ENCODE measurements at places on chromosomes 6 and 20.

- no peak for DNase-seq
Measured at GRCh38 chr6:16494793-16495192, 256.4 kb downstream of the GMPR start.

- peak; percentile 86 for DNase-seq
Measured at GRCh38 chr20:58619077-58619863, 31.8 kb upstream of the STX16 start.

- no peak for DNase-seq
Measured at GRCh38 chr6:24614043-24614420, 32.0 kb downstream of the KIAA0319 start.

- no peak for DNase-seq
Measured at GRCh38 chr20:2804041-2804828, 3.8 kb upstream of the CPXM1 start.

GRCh38 chr6:137351890-137352289 is 132.7 kb upstream of the IFNGR1 start:
- DNase-seq, result no peak

GRCh38 chr6:5174244-5174643 is 86.5 kb downstream of the LYRM4 start:
- DNase-seq, result no peak

GRCh38 chr6:124536842-124537191 is 425.4 kb upstream of the RNF217 start:
- no peak for DNase-seq

GRCh38 chr6:111666847-111667246 is 61.2 kb upstream of the TRAF3IP2 start:
- no peak for DNase-seq

- DNase-seq, result no peak
Measured at GRCh38 chr6:44851176-44851575, 463.7 kb downstream of the CDC5L start.

DNA sequence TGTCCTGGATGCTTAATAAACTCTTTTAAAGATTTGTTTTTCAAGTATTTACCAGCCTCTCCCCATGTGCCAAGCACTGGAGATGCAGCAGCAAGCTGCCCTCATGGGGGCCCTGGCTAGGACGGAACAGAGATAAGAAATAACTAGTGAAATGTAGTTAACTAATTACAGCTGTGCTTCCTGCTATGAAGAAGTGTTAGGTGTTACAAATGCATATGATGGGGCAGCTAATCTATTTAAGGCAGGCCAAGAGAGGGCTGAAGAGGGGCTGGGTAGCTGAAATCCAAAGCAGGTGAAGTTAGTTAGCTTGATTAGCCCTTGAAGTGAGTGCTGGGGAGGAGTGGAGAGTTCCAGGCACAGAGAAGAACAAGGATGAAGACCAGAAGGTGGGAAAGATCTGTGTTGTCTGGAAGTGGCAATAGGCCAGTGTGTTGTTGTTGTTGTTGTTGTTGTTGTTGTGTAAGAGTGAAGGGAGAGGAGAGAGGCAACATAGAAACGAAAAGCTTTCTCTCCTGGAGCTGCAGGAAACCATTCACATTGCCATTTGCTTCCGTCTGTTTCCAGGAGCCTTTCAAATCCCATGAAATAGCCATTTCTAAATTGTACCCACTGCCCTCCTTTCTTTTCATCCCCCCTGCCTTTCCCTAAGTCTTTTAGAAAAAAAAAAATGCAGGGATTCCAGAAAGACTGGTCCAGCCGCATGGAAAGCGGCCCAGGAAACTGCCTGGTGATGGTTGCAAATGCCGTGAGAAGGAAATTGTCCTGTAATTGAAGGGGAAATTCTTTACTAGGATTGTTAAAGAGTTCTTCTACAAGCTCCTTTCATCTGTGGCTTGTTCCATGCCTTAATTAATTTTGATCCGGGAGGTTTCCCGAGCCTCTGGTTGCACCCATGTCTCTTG is 119.6 kb downstream of the TFAP2C start:
- DNase-seq, result no peak

DNA sequence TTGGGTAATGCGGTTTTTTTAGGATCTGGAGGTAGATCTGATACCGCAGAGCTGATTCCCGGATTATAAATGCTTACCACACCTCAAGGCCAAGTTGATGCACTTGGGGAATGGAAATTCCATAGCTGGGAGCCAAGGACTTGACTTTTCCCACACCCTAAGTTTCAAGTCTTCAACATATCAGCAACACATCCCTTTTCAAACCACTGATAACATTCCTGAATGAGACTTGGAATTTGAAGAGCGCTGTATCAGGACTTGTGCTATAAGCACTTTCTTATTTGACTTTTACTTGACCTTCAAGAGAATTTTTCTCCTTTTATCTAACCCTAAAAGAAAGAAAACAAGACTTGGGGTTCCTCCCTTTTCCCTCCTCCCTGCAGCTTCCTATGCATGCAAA is 90.6 kb upstream of the NAA20 start:
- no peak for DNase-seq

DNA sequence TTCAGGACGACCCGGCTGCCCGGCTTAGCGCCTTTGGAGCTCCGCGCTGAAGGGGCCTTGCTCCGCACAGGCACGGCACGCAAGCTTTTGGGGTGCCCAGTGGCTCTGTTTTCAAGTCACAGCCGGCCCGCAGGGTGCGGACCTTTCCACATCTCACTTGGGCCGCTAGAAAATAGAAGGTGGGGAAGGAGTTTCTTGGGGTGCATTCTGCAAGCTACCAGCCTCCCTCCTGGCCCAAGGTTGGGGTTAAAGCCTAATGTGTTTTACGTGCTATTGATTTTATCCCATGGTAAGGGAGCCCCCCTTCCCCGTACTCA is 561 bp downstream of the KAT14 start:
- no peak for DNase-seq

- no peak for DNase-seq
Measured at GRCh38 chr6:138031417-138031816, 75.8 kb downstream of the PERP start.

DNA sequence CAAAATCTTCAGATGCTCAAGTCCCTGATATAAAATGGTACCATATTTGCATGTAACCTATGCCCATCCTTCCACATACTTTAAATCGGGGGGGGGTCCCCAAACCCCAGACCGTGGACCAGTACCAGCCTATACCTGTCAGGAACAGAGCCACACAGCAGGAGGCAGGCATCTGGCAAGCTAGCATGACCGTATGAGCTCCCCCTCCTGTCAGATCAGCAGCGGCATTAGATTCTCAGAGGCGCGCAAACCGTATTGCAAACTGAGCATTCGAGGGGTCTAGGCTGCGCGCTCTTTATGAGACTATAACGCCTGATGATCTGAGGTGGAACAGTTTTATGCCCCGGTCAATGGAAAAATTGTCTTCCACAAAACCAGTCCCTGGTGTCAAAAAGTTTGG is 30.7 kb downstream of the FGD2 start:
- DNase-seq, result peak; percentile 57

DNA sequence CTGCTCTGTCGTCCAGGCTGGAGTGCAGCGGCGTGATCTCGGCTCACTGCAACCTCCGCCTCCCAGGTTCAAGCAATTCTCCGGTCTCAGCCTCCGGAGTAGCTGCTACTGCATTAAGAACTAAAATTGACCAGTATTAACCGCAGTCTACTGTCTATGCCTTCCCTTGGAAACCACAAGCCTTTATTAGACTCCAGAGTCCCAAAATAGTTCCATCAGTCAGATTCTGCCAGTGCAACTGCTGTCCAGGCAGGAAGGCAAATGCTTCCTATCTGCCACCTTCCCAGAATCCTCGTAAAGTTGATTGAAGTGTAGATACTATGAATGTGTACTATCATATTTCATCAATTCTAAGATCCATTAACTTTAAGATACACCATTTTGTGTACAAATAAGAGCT is 16.7 kb downstream of the KAT14 start:
- no peak for DNase-seq

DNA sequence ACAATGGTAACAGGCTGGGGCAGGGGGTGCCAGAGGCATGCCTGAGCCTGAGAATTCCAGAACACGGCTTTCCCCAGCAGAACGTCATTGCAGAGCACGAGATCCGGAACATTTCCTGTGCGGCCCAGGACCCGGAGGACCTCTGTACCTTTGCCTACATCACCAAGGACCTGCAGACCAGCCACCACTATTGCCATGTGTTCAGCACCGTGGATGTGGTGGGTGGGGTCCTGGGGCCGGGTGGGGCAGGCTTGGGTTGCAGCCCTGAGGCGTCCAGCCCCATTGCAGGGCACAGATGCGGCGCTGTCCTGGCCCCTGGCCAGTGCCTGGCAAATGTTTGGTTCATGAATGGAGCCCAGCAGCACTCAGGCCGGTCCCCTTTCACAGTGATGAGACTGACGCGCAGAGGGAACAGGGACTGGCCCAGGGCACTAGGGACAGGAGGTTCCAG is 57.1 kb downstream of the TCP11 start:
- DNase-seq, result peak; percentile 39

DNA sequence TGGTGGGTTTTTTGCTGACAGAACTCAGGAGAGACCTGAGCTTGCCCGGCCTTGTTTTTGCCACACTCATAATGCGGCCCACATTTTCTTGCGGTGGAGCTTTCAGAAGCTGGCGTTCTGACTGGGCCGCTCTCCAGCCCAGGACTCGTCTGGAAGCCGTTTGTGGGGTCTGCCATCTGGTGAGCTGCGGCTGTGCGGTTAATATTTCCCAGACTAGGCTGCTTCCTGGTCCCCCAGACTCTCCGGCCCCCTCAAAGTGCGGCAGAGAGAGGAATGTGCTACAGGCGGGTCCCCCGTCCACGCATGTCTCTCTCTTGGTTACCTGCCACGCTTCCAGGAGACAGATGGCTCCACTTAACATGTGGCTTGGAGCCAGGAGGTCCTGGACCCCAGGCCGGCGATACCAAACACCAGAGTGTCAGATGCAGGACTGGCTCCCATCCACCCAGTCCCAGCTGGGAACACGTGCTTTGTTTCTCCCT is 128.9 kb upstream of the PMEPA1 start:
- no peak for DNase-seq
